Heart right ventricle (tissue), 16 donors: ENCODE measurements at places on chromosomes 3 and 15.

GRCh38 chr3:45832699-45833098, 9.2 kb downstream of the LZTFL1 start:
- no peak for DNase-seq

DNA sequence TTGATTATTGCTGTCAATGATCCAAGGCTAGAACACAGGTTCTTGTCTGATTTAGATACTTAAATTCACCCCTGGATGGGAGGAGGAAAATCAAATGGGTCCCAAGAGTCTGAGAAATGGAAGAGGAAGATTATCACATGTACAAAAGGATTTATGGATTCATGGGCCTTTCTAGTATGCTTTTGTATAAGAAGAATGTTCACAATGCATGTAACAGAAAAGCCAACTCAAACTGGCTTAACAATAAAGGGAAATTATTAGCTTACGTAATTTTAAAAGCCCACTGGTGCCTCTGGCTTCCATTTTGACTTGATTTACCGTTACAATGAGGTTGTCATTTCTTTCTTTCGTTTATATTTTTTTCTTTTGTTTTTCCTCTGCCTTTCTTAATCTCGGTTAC, 782.5 kb upstream of the GRM7 start:
- no peak for DNase-seq

- no peak for DNase-seq
Measured at GRCh38 chr3:100274361-100274760, 13.6 kb downstream of the TBC1D23 start.

- no peak for DNase-seq
Measured at GRCh38 chr3:88003115-88003755, 55.6 kb downstream of the CGGBP1 start.

DNA sequence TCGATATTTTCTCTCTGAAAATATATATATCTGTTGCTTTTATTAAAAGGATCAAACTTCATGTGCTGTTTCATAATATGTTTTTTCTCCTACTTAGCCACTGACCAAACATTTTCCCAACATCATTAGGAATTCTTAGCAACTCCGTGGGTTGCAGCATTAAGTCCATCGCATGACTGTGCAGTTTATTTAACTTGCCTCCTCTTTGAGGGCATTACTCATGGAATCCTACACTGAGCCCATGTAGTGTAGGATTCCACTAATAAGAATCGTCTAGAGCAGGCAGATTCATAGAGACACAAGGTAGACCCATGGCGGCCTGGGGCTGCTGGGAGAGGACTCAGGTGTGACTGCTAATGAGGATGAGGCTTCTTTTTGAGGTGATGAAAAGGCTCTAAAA, 49.3 kb downstream of the CMTM6 start:
- DNase-seq, result no peak
